ENCODE measurements at places on chromosomes 5 and 9. TPM values are rescaled to one million over a fixed set of nuclear protein-coding genes. Genes with fewer than 3 reads are reported as not detected.

GRCh38 chr5:164475339-164475977 is 970.0 kb downstream of the MAT2B start:
- no peak for DNase-seq

DNA sequence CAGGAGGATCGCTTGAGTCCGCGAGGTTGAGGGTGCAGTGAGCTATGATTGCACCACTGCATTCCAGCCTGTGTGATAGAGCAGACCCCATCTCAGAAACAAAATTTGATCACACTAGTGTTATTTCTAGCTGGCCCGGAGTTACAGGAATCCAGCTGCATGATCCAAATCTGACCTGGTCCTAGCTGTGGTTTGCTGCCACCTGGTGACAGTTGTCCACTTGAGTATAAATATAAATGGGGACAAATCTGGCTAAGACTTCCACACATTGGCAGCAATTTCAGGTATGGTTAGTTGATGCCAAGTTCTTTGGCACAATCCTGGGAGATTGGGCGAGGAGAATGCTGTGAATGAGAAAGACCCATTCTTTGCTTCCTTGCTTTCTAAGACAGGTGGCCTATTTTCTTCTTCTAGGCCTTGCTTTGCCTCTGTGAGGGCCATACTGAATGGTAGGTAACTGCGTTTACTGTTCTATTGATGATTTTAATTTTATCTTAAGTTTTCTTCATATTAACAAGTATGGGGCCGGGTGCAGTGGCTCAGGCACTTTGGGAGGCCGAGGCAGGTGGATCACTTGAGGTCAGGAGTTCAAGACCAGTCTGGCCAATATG is 35.4 kb downstream of the UBE2R2 start:
- peak; percentile 76 for DNase-seq

DNA sequence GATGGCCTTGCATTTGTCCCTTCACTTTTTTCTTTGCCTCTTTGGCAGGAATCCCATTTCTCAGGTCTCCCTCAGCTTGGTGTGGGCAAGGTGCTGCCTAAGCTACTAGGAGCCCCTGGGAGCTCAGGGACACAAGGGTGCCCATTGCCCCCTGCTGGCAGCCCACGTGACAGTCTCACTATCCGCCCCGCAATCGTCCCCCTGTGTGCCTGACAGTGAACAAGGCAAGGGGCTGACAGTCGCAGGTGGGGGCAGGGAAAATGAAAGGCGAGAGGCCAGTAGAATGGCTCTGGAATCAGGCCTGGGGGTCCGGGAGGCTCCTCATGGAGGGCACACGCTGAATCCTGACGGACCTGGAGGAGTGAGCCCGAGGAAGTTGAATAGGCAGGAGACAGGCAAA is 2.0 kb upstream of the PCDH12 start:
- no peak for DNase-seq

DNA sequence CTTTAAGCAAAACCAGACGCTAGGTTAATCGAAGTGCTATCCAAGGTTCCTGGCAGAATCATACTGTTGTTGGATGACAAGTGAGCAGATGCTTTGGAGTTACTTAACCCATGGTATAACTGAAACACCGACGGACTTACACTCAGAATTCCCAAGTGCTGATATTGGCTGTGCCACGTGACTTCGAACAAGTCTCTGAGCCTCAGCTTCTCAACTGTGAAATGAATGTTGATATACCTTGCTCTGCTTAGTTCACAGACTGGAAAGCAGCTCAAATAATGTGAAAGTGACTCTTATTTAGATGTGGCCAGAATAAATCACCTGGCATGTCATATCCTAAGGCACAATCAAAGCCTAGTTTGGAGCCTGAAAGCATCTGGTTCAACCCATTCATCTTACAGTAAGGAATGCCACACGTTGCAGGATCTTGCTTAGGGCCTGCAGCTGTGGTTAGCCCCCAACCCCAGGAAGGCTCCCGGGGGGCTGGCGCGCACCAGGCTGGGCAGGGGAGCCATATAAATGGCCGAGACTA is 759 bp downstream of the GEMIN5 start:
- no peak for DNase-seq

- no peak for DNase-seq
Observed at GRCh38 chr9:128091571-128091970, 23.5 kb downstream of the SLC25A25 start.

PLPP7 gene
- total RNA-seq = 13.9 TPM

- DNase-seq = no peak
Observed at GRCh38 chr9:94213511-94214124, 45.5 kb upstream of the ZNF169 start.

GRCh38 chr5:154721481-154722058 is 33.6 kb upstream of the LARP1 start:
- no peak for DNase-seq

PFN3 gene
- total RNA-seq = not detected

ADAMTSL2 gene
- total RNA-seq = 2.5 TPM

GRCh38 chr9:137972988-137973470 is 95.4 kb downstream of the CACNA1B start:
- peak; percentile 82 for DNase-seq

- no peak for DNase-seq
Observed at GRCh38 chr5:39464088-39464487, 39.3 kb upstream of the DAB2 start.

MYMK gene
- total RNA-seq = not detected

GRCh38 chr9:27599102-27599869 is 26.0 kb upstream of the C9orf72 start:
- DNase-seq = no peak

DNA sequence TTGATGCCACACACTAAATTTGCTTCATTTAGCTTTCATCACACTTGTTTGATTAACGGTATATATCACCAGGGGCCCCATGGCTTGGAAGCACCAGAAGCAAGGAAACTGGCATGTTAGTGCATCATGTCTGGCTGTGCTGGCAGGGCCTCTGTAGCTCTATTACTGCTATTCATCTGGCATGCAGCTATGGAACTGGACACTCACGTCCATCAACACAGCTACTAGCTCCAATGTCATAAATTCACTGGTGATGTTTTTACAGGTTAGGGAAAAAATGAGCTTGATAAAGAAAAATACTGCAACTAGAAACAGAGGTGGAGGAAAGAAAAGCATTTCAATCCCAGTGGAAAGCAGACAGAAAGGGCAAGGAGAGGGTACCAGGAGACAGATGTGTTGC is 343.2 kb downstream of the DEPDC1B start:
- no peak for DNase-seq

DNA sequence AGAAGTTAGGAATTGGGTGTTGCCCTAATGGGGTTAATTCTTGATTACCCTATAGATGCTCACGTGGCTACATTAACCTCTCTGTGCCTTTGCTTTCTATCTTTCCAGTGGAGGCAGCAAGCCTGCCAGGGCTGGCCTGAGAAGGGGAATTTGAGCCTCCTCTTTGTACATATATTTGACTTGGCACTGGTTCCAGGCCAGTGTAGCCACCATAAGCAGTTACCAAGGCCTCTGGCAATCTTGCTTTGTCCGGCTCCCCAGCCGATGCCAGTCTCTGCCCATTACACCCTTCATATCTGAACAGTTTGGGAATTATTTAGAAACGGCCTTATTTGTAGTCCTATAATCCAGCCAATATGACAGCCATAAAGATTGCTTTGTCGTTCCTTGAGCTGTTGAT is 58.6 kb upstream of the PPARGC1B start:
- DNase-seq = no peak

BTNL8 gene
- total RNA-seq = 0.96 TPM

- DNase-seq = no peak
Observed at GRCh38 chr5:54251981-54252380, 58.4 kb downstream of the ARL15 start.

DNA sequence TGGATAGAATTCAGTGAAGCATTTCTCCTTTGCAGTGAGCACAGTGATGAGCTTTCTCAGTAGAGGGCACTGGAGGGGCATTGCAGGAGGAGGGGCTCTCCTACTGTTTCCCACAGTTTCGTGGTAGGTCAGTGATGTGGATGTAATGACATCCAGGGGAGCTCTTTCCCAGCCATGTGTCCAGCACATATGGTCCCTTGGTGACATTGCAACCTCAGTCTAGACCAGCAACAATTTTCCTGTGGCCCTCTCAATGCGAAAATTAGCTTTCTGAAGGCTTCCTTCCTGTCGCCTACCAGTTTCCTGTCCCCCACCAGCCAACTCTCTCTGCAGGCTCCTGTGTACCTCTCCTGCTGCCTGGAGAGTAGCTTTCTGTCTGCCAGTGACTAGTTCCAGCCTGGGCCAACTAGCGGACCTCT is 6.9 kb upstream of the PDCL start:
- DNase-seq = no peak

TSLP gene
- 1.5 TPM for total RNA-seq

NTRK2 gene
- 14.4 TPM for total RNA-seq
